T-helper 22 cell (primary cell): ENCODE measurements at places on chromosomes 5 and 9.

GRCh38 chr9:93898026-93898425 is 57.1 kb downstream of the BARX1 start:
- no peak for DNase-seq

DNA sequence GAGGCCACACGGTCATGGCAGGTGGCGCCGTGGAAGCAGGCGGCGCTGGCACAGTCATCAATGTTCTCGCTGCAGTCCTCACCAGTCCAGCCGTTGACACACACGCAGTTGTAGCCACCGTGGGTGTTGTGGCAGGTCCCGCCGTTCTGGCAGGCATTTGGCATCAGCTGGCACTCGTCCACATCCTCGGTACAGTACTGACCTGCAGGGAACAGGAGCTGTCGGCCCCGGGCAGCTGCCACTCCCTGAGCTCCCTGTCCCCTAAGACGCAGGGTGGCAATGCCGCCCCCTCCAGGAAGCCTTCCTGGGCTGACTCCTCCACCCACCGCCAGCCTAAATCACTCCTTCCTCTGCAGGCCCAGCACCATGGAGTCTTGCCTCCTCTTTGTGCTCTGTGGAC is 27.2 kb downstream of the NOTCH1 start:
- no peak for DNase-seq

DNA sequence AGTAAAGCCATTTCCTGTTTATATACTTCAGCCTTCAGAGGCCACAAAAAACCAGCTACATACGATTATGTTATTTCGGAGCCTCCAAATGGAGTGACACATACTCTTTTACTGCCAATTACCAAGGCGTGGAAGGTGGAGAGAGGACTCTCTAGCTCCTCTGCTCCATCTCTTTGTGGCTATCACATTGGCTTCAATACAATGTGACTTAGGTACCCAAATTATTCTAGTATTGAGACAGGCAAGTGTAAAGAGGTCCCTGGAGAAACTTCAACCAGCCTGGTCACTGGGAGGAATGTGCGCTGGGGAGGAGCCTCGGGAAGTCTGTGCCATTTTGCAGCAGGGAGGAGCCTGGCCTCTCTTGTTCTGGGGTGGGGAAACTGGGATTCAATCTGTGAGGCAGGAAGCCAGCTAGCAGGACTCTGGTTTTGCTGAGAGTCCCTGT is 85.8 kb upstream of the TAS2R1 start:
- DNase-seq: no peak

DNA sequence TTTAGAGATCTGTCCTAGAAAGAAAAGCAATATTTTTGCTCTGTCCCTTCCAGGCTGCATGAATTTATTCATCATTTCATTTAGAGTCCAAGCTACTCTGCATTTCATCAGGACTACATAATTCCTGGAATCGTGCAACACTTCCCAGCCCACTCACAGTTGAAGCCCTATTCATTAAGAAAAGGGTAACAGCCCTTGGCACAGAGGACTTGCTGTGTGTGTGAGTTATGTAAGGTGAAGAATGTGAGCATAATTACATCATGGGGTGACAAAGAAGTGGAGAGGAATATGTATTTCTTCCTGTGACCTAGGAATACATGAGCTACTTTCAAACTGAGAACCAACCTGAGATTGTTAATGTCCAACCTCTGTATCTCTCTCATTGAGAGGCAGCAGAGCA is 317.4 kb downstream of the ARHGEF28 start:
- no peak for DNase-seq

DNA sequence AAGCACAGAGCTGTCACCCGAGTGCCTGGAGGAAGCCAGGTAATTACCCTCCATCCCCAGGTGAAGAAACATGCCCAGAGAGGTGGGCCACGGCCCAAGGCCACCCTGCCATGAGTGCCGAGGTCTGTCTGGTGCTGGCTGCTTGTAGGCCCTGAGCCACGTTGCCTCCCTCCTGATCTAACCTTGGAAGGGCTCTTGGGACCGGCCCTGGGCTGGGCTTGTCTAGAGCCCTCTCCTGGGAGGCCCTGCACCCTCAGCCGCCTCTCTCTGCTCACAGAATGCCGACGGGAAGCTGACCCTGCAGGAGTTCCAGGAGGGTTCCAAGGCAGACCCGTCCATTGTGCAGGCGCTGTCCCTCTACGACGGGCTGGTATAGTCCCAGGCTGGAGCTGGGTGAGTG is 39.4 kb upstream of the HMCN2 start:
- DNase-seq: no peak

DNA sequence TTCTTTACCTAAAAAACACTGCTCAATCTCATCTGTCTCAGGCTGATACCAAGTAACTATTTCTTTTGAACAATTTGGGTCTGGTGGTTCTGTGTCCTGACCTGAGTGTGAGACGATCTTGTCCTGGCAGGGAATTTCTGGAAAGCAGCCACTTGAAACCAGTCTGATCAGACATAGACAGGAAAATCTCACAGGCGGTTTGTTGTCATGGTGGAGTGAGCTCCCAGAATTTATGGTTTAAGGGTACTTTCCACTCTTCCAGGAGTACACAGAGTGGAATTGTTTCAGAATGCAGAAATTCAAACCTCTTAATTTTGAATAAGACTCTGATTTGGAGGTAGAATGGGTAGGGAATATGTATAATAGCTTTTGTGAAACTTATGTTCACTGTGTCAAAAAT is 268.2 kb downstream of the ISL1 start:
- no peak for DNase-seq

DNA sequence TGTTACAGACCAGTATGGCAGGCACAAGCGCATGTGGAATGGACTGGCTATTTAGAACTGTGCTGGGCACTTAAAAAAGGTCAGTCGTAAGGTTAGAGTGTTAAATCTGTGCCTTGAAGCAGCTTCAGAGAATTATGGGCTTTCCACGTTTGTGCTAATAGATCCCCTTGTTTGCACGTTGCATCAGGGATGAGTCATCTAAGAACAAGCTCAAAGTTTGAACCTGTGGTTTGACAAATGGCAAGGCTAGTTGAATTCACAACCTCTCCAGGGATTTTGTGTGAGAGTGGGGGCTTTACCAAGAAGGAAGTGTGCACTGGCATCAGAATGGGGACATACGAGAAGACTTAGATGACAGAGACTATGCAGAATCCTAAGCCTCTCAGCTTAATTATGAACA is 249.6 kb downstream of the IRX1 start:
- no peak for DNase-seq

- DNase-seq: no peak
Observed at GRCh38 chr5:115766608-115767007, 49.9 kb downstream of the CDO1 start.

DNA sequence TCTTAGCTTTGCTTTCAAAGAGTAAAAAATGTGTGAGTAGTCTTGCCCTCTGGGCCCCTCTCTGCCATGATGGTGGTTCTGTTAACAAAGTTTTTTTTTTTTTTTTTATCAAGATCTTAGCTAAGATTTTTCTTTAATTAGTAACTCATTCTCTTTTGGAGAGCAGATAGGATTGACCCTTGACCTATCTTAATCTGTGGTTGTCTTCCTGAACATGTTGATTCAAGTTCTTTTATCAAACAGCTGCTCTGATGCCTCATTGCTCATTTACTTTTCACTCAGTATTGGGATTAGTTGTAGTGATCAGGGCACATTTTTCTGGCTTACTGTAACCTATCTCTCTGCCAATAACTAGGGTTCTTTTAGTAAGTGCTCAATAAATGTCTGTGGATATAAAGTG is 106.3 kb downstream of the PCSK5 start:
- DNase-seq: no peak

DNA sequence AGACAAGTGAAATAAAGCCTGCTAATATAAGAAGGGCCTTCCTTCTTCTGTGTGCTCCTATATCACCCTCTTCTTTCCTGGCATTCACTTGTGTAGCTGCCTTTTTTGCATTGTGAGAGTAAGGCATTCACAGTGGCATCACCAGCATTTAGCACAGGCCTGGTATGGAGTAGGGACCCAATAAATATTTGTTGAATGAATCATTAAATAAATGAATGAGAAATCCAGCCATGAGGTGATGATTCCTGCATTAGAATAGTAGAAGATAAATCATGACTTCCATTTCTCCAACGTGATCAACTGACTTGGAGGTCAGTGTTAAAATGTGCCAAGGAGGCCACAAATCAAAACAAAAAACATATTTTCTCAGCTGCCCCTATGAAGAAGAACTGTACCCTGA is 3.9 kb downstream of the PLPPR1 start:
- DNase-seq: no peak

DNA sequence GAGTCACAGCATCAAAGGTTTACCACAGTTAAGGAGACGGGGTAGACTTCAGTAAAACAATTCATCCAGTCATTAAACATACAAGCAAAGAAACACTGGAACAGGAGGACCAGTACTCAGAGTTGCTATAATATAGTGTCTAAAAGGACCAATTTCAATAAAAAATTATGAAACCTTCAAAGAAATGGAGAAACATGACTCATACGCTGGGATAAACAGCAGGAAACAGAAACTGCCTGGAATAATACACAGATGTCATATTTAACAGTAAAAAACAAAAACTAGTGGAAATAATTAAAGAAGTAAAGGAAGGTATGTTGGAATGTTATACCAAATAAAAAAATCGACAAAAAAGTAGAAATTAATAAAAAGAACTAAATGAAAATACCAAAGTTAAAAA is 1075.9 kb downstream of the NR2F1-AS1 start:
- no peak for DNase-seq

DNA sequence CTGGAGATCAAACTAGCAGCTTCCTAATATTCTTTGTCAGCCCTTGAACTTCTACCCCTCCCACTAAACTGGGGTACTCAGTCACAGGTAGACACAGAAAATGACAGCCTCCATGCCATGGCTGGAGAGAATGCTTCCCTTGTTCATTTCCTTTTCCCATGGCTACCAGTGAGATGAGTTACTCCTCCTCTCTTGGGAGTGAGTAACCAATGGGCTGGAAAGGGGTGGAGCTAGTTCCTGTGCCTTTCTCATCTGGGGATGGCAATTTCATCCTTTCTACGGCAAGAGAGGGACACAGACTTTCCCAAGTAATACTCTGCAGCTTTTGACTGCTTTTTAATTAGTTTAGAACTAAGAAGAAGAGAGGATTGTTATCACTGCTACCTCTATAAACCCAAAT is 1045.6 kb upstream of the WWC1 start:
- DNase-seq: no peak

GRCh38 chr9:90085633-90086032 is 480.8 kb downstream of the GADD45G start:
- DNase-seq: no peak

DNA sequence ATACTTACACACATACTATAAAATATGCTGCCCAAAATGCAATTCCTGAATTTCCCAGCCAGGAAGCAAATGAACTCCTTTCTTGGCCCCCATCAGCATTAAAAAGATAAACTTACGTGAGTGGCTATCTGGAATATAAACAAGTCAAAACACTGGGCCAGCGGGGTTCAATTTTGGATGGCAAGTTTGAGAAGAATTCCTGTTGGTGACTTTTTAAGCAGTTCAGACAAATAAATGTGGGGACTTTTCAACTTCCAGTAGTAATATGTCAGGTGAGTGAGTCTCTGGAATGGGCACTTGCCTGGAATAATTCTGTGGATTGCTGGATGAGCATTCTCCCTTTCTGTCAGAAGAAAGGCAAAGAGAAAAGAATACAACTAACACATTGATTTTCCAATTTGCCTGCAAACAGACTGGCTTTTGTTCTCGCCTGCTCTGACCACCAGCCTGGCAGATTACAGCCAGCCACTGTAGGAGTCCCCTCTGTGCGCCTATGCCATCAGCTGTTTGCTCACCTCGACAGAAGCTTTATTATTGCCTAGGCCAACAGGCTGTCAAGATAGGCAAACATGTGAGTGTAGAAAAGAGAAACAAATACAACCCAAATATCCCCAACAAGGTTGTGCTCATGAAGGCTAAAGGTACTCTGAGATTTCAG is 78.6 kb downstream of the MRPS27 start:
- DNase-seq: no peak
